ENCODE measurements at places on chromosomes 13 and 19.

DNA sequence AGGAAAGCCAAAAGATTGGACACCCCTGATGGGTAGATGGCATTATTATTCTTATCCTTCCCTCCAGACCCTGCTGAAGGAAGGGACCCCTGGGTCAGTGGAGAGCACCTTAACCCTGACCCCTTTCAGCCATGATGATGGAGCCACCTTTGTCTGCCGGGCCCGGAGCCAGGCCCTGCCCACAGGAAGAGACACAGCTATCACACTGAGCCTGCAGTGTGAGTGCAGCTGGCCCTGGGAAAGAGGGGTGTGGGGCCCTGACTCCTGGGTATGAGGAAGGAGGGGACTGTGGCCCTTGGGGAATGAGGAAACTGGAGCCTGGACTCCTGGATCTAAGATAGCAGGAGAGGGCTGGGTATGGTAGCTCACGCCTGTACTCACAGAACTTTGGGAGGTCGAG lies 2.7 kb downstream of the KIRREL2 start:
- no peak for DNase-seq

- no peak for DNase-seq
Measured at GRCh38 chr19:46271481-46272197, 25.2 kb upstream of the HIF3A start.

- peak; percentile 45 for DNase-seq
Measured at GRCh38 chr19:9793071-9793591, 24.6 kb upstream of the ZNF846 start.

- no peak for DNase-seq
Measured at GRCh38 chr13:100063333-100063732, 25.6 kb upstream of the PCCA start.

DNA sequence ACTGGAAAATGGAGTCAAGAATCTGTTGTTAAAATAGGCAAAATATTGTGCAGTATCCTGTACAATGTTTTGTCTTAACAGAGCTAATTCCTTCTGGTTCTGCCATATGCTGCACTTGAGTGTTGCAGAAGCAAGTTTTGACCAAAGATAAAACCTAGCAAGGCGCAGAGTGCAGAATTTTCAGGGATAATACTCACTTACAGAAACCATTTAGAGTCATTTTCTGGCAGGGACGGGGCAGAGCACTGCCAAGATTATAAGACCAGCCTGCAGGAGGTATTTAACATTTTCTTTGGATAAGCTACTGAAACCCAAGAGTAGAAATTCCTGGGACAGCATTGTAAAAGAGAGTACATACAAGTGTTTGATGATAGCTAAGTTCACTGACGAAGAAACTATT lies 159.5 kb upstream of the EDNRB start:
- DNase-seq, result no peak

GRCh38 chr19:48544856-48545750 lies 6.9 kb upstream of the SULT2B1 start:
- no peak for DNase-seq

DNA sequence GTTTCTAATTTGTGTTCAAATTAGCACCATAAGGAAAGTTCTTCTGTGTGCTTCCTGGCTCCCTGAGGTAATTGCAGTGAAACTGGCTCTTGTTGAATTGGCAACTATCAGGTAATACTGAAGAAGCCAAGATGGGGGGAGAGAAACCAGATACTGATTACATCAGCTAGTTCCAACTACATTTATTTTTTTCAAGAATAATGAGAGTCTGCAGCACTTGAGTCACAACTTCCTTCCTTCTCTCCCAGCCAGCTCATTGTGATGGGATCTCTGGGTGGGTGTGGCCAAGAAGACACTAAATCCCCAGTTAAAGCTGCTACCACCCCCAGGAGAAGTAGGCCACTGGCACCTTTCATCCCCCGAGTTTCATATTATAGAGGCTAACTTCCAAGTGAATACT lies 100.7 kb upstream of the RXFP2 start:
- DNase-seq, result no peak

DNA sequence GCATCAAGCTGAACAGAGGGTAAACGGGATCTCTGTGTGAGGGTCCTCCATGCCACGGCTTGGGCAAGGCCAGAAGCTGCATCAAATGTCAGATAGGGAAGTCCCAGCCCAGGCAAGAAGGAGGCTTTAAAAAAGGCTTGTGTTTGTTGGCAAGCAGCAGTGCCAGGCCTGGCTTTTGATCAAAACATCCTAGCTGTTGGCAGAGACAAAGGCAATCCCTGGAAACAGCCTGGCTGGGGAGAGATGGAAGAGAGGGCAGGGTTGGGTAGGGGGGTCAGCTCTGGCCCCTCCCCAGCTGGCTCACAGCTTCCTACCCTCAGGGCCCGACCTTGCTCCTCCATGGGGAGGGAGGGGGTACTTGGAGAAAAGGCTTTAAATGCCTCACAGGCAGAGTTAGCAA lies 61.8 kb upstream of the KCTD15 start:
- no peak for DNase-seq

DNA sequence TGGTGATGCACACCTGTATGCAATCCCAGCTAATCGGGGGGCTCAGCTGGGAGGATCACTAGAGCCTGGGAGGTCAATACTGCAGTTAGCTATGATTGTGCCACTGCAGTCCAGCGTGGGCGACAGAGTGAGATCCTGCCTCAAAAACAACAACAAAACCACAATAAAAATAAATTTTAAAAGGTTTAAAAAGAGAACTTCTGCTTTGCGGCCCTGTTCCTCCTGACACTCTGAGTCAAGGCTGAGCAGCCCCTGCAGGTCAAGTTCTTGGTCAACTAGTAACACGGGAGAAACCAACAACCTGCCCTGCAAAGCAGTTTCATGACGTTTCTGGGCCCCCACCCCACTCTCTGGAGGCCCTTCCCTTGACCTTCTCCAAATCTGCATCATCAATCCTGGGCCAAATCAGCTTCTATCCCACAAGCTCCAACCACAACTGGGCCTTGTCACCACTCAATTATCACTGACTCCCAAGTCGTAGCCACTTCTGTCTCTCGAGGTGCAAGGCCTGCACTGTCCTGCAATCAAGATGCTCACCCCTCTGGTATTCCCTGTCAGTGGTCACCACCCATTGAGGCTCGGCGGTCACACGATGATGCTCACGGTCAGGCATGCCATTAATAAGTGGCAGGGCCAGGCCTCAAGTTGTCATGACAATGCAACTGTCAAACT lies 7.5 kb downstream of the ELAVL1 start:
- DNase-seq, result no peak

DNA sequence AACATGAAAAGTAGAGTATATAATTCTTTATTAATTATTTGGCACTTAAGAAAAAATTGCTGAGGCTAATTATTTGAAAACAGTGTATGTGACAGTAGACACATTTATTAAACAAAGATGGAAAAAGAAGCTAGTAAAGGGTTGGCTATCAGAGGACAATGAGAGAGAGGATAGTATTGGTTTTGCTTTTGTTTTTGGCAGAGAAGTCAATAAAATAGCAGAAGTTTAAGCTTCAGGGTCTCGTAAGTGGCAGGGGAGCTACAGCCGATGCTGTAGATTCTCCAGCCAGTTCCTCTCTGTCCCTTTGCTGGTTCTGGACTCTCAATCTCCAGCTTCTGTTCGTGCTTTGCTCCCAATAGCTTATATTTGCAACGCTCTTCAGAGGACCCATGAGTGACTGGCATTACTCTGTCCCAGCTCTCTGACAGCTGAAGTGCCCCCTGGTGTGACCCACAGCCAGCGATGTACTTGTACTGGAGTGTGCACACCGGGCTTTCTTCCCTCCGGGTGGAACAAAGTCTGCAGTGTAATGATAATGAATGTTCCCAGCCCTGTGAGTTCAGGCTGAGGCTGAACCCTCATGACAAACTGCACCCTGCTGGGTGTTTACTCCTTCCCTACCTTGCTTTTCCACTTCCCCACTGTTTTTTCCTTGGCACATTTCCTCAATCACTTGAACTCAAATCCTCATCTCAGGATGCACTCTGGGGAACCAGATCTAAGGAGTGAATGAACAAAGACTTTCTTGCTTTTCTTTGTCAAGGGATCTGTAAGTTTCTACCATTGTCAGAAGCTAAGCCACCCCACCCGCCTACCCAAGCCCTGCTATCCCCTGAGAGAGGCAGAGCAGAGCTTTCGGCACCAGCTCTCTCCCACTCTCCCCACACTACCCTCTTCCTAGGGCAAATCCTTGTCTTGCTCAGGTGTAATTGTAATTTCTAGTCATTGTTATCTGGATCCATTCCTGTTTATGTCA lies 254.8 kb downstream of the LHFPL6 start:
- no peak for DNase-seq

- no peak for DNase-seq
Measured at GRCh38 chr19:19371059-19371458, 34.4 kb upstream of the GATAD2A start.

DNA sequence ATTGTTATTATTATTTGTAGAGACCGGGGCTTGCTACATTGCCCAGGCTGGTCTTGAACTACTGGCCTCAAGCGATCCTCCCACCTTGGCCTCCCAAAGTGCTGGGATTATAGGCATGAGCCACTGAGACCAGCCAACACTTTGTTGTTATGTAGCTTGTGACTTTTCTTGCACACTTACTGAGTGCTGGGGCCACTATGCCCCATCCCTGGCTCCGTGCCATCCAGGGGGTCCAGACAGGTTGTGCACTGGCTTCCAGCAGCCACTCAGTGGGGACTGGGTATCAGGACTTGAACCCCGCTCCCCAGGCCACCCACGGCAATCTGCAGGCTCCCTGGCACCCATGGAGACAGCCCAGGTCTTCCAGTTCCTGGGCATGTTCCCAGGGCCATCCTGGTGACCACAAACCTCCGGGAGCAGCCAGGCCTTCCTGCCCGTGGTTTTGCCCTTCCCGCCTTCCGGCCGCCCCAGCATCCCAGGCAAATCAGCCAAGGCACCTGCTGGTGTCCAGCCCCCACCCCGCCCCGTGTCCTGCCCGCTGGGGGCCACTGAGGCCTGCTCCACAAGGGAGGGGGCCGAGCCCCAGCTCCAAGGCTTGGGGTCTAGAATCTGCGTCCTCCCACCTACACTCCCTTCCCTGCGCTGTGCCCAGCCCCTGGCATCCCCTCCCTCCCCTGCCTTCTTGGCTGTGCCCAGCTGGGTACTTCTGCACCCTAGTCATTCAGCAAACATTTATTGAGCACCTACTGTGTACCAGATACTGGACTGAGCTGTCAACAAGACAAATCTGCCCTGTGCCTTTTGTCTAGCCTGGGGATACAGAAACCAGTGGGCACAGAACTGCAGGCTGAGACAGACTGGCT lies 23.7 kb upstream of the SEMA6B start:
- DNase-seq, result no peak

GRCh38 chr13:45406421-45406820 lies 11.8 kb downstream of the SLC25A30 start:
- DNase-seq, result no peak

- no peak for DNase-seq
Measured at GRCh38 chr13:20825477-20825875, 51.7 kb upstream of the EEF1AKMT1 start.

DNA sequence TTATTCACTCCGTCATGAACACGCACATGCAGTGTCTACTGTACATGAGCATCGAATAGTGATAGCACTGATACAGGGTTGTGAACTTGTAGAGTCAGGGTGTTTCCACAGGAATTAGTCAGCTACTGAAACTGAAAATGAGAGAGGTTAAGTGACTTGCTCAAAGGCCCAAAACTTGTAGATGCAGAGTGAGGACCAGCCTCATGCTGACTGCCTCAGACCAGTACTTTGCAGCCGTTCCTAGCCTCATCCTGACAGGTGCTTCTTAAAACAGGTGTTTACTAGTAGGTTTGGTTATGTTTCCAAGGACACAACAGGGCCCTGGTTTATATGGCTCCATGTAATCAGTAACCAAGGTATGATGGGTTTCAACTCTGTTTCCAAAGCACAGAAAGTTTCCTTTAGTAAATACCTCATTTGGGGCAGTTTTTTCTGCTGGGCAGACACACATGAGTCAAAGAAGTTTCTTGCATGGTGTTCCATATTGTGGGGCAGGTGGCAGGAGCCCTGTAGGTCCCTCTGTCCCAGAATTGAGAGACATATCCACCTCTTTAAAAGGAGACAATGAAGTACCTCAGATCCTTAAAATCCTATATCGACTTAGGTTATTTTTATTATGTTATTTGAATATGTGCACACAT lies 16.0 kb downstream of the FGF9 start:
- DNase-seq, result peak; percentile 70

DNA sequence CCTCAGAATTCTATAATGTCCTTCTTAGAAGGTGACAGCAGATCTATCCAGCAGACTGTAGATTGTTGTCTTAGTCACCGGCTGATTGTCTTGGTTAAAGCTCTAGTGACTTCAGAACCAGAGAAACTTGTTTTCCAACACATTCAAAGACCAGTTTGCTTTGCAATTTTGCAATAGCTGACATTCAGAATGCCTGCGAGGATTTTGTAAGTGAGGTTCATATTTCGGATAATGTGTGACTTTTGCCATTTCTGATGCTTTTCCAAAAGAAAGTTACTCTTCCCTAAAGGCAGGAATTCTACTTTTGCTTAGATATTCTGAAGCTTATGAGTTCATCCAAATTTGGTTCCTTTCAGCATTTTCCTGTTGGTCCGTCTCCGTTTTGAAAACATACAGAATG lies 13.2 kb downstream of the SPINT2 start:
- no peak for DNase-seq

DNA sequence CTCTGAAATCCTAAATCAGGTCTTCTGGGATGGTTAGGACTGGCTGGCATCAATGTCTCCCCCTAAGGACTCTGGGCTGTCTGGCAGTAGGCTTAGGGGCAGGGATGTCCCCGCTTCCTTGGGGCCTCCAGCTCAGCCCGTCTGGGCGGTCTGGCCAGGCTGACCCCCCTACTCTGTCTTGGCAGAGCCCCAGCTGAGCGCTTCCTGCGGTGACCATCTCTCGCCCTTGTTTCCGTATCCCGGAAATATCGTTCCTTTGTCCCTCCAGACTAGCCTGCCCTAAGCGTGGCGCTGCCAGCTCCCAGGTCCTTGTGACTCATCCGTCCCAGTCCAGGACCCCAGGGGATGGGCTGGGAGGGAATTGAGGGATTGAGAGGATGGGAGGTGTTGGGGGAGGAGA lies 11.3 kb downstream of the GTPBP3 start:
- no peak for DNase-seq

- DNase-seq, result no peak
Measured at GRCh38 chr13:110312339-110313031, 5.4 kb downstream of the COL4A2 start.

- no peak for DNase-seq
Measured at GRCh38 chr19:17058236-17058635, 17.0 kb downstream of the HAUS8 start.

GRCh38 chr13:21639561-21639960 lies 31.3 kb upstream of the FGF9 start:
- no peak for DNase-seq

- no peak for DNase-seq
Measured at GRCh38 chr19:455851-456546, 4.8 kb downstream of the SHC2 start.

- DNase-seq, result no peak
Measured at GRCh38 chr19:24046550-24046949, 40.4 kb upstream of the ZNF254 start.

DNA sequence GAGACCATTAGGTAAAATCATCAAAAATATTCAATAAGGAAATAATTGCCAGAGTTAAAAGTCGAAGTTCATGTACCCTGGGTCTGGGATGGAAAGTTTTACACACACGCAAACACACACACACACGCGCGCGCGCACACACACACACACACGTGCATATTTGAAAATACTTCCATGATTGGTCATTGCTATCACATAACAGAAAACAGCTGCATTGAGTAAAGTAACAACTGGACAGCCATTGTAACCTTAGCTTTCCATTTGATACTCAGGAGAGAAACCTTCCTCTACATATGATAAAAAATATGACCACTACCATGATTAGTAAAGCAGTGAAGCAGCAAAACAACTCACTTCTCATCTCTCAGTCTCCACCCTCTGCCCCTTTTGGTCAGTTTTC lies 490.0 kb upstream of the SGCG start:
- DNase-seq, result no peak

- no peak for DNase-seq
Measured at GRCh38 chr19:35461060-35461459, 13.0 kb downstream of the FFAR2 start.
